ENCODE measurements at places on chromosomes 11 and 22.

- DNase-seq, result no peak
These were observed 47.1 kb downstream of the PISD start for GRCh38 chr22:31614781-31615490.

GRCh38 chr11:65357856-65358356, 3.4 kb downstream of the TIGD3 start:
- no peak for DNase-seq

DNA sequence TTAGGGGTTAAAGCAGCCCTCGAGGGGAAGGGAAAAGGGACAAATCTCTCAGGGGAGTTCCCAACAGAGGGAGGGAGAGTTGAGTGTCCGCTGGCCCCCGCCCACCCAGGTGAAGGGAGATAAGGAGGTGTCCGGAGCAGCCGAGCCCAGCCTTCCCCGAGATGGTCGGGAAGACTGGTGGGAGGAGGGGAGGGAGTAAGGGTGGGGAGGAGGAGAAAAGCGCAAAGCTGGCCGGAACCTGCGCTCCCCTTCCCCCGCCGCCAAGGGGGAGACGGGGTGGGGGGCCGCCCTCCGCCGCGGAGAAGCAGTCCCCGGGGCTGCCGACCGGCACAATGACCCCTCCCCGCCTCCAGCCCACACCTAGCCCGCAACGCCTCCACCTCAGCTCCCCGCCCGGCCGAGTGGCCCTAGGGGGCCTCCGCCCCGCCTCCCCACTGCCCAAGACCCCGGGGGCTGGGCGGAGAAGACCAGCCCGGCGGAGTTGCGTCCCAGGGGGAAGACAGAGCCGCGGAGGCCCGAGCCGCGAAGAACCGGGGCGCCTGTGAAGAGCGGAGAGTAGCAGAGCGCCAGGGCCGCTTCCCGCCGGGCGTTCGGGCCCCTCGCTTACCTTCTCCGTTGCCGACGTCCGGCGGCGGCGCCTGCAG, 479 bp downstream of the RSF1 start:
- no peak for DNase-seq

DNA sequence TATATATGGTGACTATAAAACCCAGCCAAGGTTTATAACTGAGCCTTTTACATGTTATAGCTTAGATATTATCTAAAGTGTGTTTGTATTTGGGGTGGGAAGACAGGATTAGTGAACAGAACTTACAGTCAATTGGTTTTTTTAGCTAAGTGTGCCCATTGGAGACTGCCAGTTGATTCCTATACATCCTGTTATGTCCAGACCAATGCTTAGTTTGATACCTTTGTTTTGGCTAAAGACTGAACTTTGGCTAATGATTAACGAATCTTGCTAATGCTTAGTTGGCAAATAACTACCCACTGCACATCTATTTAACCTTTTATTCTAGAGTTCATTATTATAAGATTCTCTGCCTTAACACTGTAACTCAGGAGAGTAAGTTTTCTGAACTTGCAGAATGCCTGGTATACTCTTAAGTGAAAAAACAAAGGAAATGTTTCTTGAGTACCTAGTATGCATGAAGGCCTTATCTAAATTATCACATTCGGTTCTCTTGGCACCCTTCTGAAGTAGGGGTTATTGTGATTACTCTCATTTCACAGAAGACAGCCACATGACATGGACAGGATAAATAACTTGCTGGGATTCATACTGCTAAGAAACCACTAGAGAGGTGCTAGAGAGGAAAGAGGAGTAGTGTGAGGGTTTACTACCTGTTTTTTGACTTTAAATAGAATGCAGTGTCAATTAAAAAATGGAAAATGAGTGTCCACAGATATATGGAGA, 54.0 kb downstream of the KREMEN1 start:
- no peak for DNase-seq

Data from stimulated activated CD4-positive, alpha-beta T cell treated with anti-CD3 and anti-CD28 coated beads, Interleukin-1b, Interleukin-23, amount 100 ng/mL, for 24 hours (primary cell).